ENCODE measurements at places on chromosomes 5 and 9.

DNA sequence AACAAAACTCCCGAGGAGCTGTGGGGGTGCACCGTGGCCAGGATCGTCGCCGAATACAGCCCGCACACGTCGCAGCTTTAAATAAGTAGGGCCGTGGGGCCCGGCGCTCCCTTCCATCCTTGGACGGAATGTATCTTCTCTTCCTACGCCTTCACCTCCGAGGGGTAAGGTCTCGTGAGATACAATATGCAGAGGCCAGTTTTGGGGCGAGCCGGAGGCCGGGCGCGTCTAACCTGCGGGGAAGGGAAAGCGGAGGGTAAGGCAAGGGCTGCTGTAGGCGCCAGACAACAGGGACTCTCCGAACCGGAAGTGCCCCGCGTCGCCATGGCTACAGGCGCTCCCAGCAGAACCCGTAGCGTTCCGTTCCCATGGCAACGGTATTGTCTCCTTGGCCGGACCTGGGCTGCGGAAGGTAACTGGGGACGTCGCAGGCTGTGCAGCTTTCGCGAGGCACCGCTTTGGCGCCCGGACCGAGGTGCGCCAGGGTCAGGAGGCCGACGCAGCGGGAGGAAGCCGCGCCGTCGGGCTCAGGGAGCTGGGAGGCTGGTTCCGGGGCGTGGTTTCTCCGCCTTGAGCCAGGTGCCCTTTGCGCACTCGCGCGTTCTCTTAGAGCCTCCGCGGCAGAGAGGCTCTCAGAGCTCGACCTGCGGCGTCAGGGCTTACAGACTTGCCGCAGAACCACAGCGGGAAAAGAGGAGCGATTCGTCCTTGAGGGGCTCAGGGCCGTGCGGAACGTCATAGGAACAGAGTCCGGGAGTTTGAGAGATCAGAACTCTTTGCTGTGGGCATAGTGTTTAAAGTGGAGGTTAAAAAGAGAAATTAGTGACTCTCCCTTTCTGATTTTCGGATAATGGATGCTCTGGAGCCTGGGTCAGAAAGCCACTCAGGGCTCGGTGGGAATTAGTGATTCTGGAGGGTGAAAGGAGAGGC, at the start of gene TTC23L:
Gene TTC23L (plus strand): TSS at position 380 of the 930 bp plus-strand sequence. CDS start 1,508 bp downstream, outside the sequence.
- peak; percentile 73 for DNase-seq

GRCh38 chr9:110048976-110049698, 158.8 kb downstream of the C9orf152 start:
- DNase-seq: no peak

- no peak for DNase-seq
Observed at GRCh38 chr5:42302186-42302585, 121.1 kb upstream of the GHR start.

DNA sequence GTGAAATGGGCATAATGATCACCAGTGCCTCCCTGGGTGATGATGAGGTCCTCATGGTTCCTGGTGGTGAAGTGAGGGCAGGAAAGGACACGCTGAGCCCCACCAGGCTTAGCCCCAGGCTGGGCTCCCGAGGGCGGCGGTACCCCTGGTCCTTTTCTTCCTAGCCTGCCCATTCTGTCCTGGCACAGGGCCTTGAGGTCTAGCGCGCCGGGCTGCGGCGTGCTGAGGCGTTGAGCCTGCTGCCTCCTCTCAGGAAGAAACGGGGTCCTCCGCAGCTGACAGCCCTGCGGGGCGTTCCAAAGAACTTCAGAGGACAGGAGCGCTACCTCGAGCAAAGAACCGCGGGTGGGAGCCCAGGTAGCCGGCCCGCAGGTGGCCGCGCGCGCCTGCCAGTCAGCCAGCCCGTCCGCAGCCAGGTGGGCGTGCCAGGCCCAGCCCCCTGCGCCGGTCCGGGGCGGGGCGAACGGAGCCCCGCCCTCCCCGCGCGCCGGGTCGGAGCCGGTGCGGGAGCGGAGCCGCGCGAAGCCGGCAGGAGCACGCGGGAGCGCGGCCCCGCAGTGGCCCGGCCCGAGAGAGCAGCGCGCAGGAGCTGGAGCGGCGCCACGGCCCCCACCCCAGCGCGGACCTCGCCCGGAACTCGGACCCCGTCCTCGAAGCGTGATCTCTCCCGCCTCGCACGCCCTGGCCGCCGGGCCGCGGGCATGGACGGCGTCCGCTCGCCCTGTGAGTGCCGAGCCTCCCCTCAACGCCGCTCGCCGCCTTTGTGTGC, at the start of gene WNK2:
Gene WNK2 (plus strand): TSS at position 477 of the 769 bp plus-strand sequence. CDS start 791 bp downstream, outside the sequence.
- no peak for DNase-seq

DNA sequence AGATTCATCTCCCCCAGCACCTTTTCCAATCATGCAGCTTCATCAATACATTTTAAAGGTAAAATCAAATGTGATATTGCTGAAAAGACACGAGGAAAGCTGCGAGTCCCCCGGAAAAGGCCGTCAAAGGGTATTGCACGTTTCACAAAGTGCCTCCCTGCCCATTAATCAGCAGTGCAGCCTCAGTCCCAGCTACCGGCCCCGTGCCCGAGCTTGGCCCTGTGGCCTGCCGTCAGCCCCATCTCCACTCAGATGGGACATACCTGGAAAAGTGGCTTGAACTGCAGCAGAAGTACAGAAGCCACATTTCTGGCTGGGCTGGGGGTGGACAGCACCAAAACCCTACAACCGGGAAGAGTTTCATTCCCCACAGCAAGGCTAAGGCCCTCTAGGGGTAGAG, 39.9 kb upstream of the EQTN start:
- no peak for DNase-seq

DNA sequence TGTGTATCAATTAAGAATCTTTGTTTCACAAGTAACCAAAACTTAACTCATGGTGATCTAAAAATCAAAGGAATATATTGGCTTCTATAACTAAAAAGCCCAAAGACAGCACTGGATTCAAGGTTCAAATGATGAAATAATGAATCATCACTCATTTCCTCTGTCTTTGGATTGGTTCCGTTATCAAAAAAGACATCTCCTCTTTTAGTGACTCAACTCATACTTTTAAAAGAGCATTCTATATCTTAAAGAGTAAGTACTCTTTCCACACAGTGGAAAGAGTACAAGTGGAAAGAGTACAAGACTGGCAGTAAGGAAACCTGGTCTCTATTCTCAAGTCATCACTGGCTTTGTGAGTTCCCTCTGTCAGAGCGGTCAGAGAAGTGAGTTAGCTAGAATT, 141.4 kb upstream of the NMUR2 start:
- DNase-seq: no peak

DNA sequence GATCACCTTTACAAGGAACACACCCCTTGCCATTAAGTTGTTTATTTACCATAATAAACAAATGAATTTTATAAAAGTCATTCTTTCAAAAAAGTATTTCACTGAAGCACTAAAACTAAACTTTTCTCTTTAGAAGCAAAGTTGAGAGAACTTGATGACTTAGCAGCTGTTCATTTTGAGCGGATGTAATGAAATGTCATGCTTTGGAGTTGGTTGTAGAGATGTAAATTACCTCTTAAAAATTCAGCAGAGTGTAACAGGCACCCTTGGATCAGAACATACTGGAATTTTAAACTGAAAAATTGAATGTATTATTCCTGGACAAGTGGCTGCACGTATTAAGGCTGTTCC, 617.2 kb downstream of the PDE4D start:
- no peak for DNase-seq

DNA sequence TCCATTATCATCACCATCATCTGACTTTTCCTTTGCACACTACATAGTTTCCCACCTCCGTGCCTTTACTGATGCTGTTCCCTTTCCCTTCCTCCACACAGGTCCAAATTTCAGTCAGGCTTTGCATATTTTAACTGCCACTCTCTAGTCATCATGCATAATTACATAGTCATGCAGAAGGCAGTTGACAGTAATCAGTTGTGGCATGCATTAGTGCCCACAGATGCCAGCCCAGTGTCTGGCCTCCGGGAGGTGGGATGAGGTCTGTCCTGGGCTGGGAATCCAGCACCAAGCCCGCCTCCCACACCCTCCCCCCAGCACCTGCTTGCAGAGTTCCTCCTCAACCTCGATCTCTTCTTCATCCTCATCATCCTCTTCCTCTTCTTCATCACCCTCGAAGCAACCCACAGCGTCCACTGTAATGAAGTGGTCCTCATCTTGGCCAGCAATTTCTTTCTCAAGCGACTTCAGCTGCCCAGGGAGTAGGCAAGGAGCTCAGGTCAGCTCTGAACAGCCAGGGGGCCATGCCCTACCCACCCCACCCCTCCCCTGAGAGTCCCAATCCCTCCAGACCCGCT, 8.8 kb downstream of the BBLN start:
- DNase-seq: no peak

DNA sequence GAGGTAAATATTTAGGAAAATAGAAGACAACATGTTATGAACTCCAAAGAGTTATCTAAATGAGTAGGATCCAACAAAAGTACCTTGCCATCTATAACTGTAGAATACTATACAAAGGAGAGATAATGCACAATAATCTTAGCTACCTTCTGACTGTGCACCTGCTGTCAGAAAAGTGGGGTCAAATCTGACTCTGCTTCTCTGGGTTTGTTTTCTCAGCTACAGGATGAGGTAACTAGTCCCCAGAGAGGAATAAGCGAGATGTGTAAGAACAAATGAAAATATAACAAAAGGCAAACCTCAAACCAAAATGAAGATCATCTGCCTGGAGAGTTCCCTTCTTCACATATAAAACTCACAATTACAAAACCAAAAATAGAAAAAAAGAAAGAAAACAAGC, 204.8 kb downstream of the DCP2 start:
- no peak for DNase-seq

DNA sequence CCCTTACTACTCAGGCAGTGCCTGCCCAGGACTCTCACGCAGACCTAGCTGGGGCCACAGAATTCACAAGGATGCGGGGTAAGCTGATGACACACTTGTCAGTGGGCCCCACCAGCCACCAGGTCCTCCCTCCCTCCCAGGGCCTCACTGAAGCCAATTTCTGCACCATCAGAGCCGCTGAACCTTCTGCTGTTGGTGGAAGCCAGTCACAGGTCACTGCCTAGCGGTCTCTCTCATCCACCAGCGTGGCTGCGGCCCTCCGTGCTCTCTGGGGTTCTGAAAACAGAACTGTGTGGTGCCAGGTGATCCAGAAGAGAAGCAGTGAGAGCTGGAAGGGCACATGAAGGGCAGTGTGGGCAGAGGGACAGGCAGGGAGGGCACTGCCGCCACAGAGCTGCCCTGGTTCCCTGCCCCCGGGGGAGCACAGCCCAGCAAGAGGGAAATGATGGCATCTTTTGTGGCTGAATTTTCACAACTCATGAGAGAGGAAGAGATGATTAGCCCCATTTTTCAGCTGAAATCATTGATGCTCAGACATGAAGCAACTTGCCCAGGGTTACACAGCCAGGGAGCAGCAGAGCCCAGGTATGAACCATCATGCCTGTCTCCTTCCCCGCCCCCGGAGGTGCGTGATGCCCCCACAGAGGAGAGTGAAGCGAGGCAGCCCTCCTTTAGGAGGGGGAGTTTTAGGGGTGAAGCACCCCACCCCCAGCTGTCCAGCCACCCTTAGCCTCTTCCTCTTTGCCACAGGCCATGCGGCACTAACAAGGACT, 41.4 kb upstream of the CPLX2 start:
- no peak for DNase-seq

DNA sequence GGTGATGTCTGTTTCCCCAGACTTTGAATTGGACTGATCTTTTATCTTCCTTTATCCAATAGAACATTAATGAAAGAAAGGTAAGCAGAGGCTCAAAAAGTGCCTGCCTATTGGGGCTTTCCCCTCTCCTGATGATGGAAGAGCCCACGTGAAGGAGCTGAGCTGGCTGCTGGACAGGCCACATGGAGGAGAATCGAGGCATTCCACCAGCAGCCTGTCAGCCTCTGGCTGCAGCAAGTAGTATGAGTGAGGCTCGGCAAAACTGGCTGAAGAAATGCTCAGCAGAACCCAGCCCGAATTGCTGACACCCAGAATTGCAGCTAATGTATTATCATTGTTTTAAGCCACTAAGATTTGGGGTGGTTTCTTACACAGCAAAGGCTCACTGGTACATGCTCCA, 66.5 kb upstream of the STC2 start:
- DNase-seq: no peak

DNA sequence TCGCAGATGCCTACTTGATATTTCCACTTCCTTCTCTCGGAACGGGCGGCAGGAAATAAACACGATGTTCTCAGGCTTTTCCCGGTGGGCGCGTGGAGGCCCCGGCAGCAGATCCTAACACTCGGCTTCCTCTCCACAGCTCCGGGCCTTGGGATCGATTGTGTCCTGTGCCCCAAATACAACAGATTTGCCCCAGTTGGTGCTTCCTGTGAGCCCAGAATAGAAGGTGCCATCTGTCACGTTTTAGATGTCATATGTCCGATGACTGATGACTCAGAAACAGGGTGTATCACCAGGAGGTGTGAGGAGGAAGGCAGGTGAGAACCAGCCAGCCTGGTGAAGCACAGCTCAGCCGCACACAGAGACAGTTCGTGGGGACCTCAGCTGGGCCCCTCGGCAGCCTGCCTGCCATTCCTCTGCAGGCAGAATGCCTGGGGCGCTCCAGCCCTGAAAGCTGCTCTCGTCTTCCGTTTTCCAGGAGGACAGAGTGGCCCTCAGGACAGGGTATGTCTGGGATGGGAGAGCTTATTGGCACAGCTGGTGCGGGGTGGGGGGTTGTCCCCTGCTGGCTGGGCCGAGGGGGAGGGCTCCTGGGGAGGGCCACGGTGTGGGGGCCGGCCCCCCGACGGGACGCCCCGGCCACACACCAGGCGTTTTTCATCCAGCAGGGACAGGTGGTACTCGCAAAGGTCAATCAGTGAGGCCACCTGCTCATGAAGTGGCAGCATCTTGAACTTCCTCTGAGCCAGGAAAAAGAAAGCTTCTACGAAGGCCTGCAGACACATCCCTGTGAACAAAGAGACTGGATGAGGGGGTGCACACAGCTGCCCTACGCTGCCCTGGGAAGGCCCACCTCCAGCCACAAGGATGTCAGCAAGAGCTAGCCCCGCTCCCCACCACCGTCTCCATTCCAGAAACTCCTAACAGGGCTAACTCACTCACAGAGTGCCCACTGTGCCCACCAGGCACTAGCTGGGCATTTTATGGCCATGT, 171.0 kb downstream of the DAB2IP start:
- DNase-seq: no peak

- no peak for DNase-seq
Observed at GRCh38 chr5:427415-428087, 15.4 kb upstream of the EXOC3 start.

- DNase-seq: no peak
Observed at GRCh38 chr9:12934545-12935272, 159.9 kb downstream of the LURAP1L start.

DNA sequence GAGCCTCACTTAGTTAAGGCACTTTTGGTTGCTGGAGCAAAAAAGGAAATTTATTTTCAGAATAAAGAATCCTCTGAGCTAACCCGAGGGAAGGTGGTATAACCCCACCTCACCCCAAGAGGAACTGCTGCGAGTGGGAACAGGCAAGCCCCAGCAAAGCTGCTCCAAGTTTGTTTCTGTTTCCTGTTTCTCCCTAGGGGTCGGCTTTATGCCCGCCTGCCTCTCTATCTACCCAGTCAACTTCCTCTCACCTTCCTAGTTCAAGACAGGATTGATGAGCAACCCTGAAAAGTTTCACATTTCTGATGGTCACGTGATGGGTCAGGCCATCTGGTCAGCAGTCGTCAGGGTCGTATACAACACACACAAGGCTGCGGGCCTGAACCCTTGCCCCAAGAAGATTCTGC, 31.1 kb downstream of the TRIO start:
- no peak for DNase-seq

Data from stimulated activated CD8-positive, alpha-beta memory T cell treated with anti-CD3 and anti-CD28 coated beads, Interleukin-4, amount 100 ng/mL, for 1 hour (primary cell).